ENCODE measurements at places on chromosomes 12 and 14. TPM values are rescaled to one million over a fixed set of nuclear protein-coding genes. Genes with fewer than 3 reads are reported as not detected.

Gene DTX3
- 22.4 TPM for total RNA-seq

Gene OR4K13
- not detected for total RNA-seq

Gene CFL2
- 414 TPM for total RNA-seq

Gene KRT75
- not detected for total RNA-seq

Gene ERO1A
- 13.9 TPM for total RNA-seq

Gene SPIC
- 2.5 TPM for total RNA-seq

Gene BEST3
- total RNA-seq, result not detected

Gene SDSL
- 7.9 TPM for total RNA-seq

Gene SOAT2
- not detected for total RNA-seq

Gene TAS2R19
- total RNA-seq, result 0.44 TPM

Gene TMEM30B
- total RNA-seq, result 0.23 TPM

Gene CACNA1C
- 175 TPM for total RNA-seq

Gene VRTN
- total RNA-seq, result not detected

Gene CLEC2B
- 4.6 TPM for total RNA-seq

Gene SLC7A8
- 19.4 TPM for total RNA-seq

Gene SLC7A7
- 28.0 TPM for total RNA-seq

Gene ANKS1B
- total RNA-seq, result 1.1 TPM
